ENCODE measurements at places on chromosomes 2 and 18.

- peaks cover 11% of the 10 kb centered on the region for H3K4me1 ChIP-seq
- no peak overlapping the region for H3K27ac ChIP-seq
- no peaks in the 10 kb centered on the region for H3K27me3 ChIP-seq
- H3K4me3 ChIP-seq, result no peak overlapping the region
- no peaks in the 10 kb centered on the region for H3K36me3 ChIP-seq
- no peak for DNase-seq
Measured at GRCh38 chr2:109254174-109254904, 125.3 kb downstream of the SH3RF3 start.

DNA sequence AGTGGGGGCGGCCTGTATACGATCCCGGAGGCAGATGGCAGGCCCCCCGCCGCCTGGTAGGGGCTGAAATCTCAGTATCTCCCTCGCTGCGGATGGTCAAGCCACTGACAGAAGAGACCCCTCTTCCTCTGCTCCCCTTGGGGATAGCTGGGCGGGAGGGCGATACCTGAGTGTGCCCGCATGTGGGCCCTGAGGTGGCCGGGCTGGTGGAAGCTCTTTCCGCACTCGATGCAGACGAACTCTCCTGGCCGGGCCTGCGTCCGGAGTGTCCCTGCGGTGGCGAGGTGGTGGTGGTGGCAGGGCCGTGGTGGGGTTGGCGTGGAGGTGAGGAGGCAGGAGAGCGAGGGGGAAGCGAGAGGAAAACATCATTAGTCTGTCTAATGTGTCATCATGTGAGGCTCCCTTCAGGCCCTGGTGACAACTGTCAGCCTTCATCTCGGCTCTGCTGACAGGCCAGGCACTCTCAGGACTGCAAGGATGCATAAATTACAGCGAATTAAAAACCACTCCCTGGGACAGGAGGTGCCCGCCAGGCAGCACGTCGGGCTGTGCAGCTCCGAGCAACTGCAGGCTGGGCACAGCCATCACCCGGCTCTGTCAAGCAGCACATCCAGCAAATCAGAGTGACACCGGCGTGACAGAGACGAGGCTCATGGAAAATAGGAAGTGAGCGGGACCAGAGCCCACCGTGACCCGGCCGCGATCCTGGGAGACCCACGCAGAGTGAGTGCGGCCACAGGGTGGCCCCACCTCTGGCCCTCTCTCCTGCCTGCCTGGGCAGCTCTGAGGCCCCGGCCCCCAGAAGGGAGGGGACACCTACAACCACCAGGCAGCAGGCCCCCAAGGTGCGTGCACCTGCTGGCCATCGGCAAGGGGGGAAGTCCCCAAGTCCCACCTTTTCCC, 123.5 kb downstream of the ZNF516 start:
- no peaks in the 10 kb centered on the region for H3K4me1 ChIP-seq
- no peaks in the 10 kb centered on the region for H3K27me3 ChIP-seq
- H3K4me3 ChIP-seq, result no peak overlapping the region
- no peak overlapping the region for H3K27ac ChIP-seq
- DNase-seq, result no peak

GRCh38 chr2:229244975-229245374, 26.1 kb downstream of the PID1 start:
- no peaks in the 10 kb centered on the region for H3K4me1 ChIP-seq
- H3K27me3 ChIP-seq, result no peaks in the 10 kb centered on the region
- no peaks in the 10 kb centered on the region for H3K36me3 ChIP-seq
- no peak overlapping the region for H3K4me3 ChIP-seq
- DNase-seq, result no peak

- DNase-seq, result no peak
- no peaks in the 10 kb centered on the region for H3K36me3 ChIP-seq
- H3K27ac ChIP-seq, result no peak overlapping the region
- no peaks in the 10 kb centered on the region for H3K4me1 ChIP-seq
Measured at GRCh38 chr2:114937366-114937930, 495.0 kb downstream of the DPP10 start.

- peak overlapping the region; percentile 85 for H3K27ac ChIP-seq
- no peak for DNase-seq
- no peak overlapping the region for H3K4me3 ChIP-seq
- H3K4me1 ChIP-seq, result peaks cover 38% of the 10 kb centered on the region
Measured at GRCh38 chr18:76453057-76453561, 41.9 kb downstream of the ZNF516 start.

GRCh38 chr2:130963849-130964793, 127.4 kb downstream of the ARHGEF4 start:
- H3K4me3 ChIP-seq, result no peak overlapping the region
- H3K4me1 ChIP-seq, result peaks cover 5% of the 10 kb centered on the region
- H3K36me3 ChIP-seq, result no peaks in the 10 kb centered on the region
- peaks cover 56% of the 10 kb centered on the region for H3K27me3 ChIP-seq
- no peak for DNase-seq

GRCh38 chr18:39935598-39935997, 2019.4 kb upstream of the PIK3C3 start:
- H3K4me3 ChIP-seq, result no peak overlapping the region
- no peaks in the 10 kb centered on the region for H3K4me1 ChIP-seq
- no peak overlapping the region for H3K27ac ChIP-seq
- no peak for DNase-seq

- no peaks in the 10 kb centered on the region for H3K36me3 ChIP-seq
- no peak for DNase-seq
- no peak overlapping the region for H3K27ac ChIP-seq
- H3K4me1 ChIP-seq, result no peaks in the 10 kb centered on the region
Measured at GRCh38 chr2:44371445-44371844, 9.7 kb downstream of the CAMKMT start.

DNA sequence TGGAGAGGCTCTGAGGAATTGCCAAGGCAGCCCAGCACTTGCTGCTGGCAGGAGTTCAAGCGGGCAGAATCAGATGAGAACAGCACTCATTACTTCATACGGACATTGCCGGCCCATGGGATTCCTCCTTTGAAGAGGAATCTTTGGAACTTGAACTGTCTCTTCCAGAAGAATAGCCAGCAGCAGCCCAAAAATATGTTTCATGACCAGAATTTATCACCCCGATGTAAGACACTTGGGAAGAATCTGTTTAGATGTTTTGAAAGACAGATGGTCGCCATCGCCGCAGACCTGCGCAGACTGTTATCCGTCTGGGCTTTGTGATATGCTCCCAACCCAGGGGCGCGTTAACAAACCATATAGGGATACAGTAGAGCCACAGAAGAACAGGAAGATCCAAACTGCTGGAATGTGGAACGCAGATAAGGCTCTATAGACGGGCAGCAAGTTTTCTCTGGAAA, 3.7 kb upstream of the ADI1 start:
- no peaks in the 10 kb centered on the region for H3K36me3 ChIP-seq
- H3K27me3 ChIP-seq, result no peaks in the 10 kb centered on the region
- H3K4me3 ChIP-seq, result no peak overlapping the region

GRCh38 chr2:111191877-111192276, 71.2 kb downstream of the BCL2L11 start:
- H3K27ac ChIP-seq, result no peak overlapping the region
- H3K4me3 ChIP-seq, result no peak overlapping the region
- no peaks in the 10 kb centered on the region for H3K36me3 ChIP-seq
- H3K27me3 ChIP-seq, result no peaks in the 10 kb centered on the region
- DNase-seq, result no peak

- H3K27me3 ChIP-seq, result peaks cover 9% of the 10 kb centered on the region
- H3K4me3 ChIP-seq, result no peak overlapping the region
- H3K36me3 ChIP-seq, result no peaks in the 10 kb centered on the region
- no peak overlapping the region for H3K27ac ChIP-seq
- H3K4me1 ChIP-seq, result no peaks in the 10 kb centered on the region
- no peak for DNase-seq
Measured at GRCh38 chr2:71971493-71971892, 176.2 kb downstream of the CYP26B1 start.

GRCh38 chr2:23385748-23386338, 864 bp downstream of the KLHL29 start:
- no peaks in the 10 kb centered on the region for H3K36me3 ChIP-seq
- peak overlapping the region; percentile 77 for H3K27ac ChIP-seq
- H3K4me1 ChIP-seq, result peaks cover 17% of the 10 kb centered on the region
- DNase-seq, result no peak
- H3K4me3 ChIP-seq, result peak overlapping the region; percentile 52
- peaks cover 34% of the 10 kb centered on the region for H3K27me3 ChIP-seq

- H3K4me3 ChIP-seq, result peak overlapping the region; percentile 82
- peak overlapping the region; percentile 82 for H3K27ac ChIP-seq
- peak; percentile 26 for DNase-seq
- H3K27me3 ChIP-seq, result peaks cover 34% of the 10 kb centered on the region
- H3K4me1 ChIP-seq, result peaks cover 17% of the 10 kb centered on the region
Measured at GRCh38 chr2:23385351-23385747, 370 bp downstream of the KLHL29 start.

DNA sequence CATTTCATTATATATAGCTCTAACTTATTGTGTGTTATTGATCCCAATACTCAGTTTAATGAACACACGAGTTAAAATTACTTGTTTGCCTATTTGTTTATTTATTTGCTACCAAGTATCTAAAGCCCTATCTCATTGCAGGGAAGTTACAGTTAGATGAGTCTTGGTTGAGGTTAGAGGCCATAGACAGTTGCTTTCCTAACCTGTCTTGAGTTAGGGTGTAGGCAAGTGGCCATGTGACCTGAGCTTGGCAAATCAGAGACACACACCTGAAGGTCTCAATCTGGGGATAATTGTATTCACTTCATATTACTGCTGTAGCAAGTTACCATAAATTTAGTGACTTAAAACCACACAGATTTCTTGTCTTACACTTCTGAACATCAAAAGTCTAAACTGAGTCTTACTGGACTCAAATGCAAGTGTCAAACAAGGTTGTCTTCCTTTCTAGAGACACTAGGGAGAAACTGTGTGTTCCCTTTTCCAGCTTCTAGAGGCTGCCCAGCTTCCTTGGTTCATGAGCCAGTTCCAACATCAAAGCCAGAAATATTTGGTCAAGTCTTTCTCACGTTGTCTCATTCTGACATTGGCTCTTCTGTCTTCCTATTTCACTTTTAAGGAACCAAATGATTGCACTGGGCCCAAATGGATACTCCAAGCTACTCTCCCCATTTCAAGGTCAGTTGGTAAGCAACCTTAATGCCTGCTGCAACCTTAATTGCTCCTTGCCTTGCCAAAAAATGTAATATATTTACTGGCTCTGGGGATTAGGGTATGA, 39.7 kb downstream of the COL3A1 start:
- no peaks in the 10 kb centered on the region for H3K36me3 ChIP-seq
- H3K27ac ChIP-seq, result peak overlapping the region; percentile 39
- H3K4me3 ChIP-seq, result no peak overlapping the region
- H3K27me3 ChIP-seq, result no peaks in the 10 kb centered on the region
- DNase-seq, result no peak
- peaks cover 6% of the 10 kb centered on the region for H3K4me1 ChIP-seq

DNA sequence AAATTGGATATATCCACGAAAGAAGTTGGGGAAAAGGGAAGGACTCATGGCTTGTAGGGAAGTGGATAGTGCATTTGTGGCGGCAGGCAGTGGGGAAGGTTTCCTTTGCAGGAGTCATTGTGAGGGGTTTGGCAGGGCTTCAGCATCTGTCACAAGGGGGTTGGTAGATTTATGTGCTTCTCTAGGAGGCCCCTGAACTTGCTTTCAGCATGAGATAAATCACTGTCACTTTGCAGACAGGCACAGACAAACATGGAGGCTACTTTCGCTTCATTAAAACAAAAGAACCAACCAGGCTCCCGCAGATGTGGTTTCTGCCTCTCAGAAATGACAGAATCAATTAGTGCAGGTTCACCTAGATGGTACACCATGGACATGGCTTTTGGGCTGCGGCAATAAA, 340.7 kb downstream of the TGIF1 start:
- no peak overlapping the region for H3K27ac ChIP-seq
- H3K4me1 ChIP-seq, result no peaks in the 10 kb centered on the region
- DNase-seq, result no peak
- no peaks in the 10 kb centered on the region for H3K27me3 ChIP-seq
- no peak overlapping the region for H3K4me3 ChIP-seq
- no peaks in the 10 kb centered on the region for H3K36me3 ChIP-seq

GRCh38 chr2:96577501-96577900, 40.9 kb downstream of the ARID5A start:
- H3K27ac ChIP-seq, result no peak overlapping the region
- DNase-seq, result no peak
- no peaks in the 10 kb centered on the region for H3K4me1 ChIP-seq

DNA sequence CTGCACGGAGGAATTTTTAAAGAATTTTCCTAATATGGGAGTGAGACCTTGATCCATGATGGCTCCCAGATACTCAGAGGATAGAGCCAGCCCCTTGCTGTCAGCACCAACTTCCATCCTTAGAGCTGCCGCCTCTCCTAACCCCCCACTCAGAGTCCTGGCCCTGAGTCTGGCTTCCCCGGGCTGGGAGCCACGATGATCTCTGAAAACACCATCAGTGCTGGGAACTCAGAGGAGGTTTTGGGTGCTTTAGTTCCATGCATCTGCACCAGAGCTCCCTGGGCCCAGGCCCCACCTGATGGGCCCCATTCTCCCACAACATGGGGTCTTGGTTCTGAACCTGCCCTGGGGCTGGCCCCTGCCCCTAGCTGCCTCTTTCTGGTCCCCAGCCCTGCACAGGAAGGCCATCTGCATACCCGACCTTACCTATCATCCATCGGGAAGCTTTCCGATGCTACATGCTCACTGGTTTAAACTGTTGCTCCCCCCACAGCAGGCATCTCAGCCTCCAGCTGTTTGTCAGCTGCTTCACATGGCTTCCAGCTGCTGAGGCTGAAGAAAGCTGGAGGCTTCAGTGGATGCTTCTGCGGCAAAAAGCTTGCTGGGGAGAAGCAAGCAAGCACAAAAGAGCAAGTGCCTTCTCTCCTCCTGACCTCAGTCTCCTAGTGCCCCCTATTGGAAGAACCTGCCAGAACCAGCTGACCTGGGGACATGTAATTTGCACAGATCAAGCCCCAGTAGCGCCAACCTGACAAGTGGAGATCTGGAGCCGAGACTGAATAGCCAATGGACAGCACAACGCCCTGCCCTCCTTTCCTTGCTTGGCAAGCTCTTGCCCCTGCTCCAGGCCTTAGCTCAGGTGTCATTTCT, 24.2 kb upstream of the RHOB start:
- peak; percentile 25 for DNase-seq
- no peak overlapping the region for H3K4me3 ChIP-seq
- H3K36me3 ChIP-seq, result no peaks in the 10 kb centered on the region
- peak overlapping the region; percentile 84 for H3K27ac ChIP-seq
- H3K4me1 ChIP-seq, result peaks cover 31% of the 10 kb centered on the region
- no peaks in the 10 kb centered on the region for H3K27me3 ChIP-seq
